ENCODE measurements at places on chromosomes 6 and 20.

- DNase-seq = no peak
These were observed 57.8 kb downstream of the KIZ start for GRCh38 chr20:21183722-21184121.

DNA sequence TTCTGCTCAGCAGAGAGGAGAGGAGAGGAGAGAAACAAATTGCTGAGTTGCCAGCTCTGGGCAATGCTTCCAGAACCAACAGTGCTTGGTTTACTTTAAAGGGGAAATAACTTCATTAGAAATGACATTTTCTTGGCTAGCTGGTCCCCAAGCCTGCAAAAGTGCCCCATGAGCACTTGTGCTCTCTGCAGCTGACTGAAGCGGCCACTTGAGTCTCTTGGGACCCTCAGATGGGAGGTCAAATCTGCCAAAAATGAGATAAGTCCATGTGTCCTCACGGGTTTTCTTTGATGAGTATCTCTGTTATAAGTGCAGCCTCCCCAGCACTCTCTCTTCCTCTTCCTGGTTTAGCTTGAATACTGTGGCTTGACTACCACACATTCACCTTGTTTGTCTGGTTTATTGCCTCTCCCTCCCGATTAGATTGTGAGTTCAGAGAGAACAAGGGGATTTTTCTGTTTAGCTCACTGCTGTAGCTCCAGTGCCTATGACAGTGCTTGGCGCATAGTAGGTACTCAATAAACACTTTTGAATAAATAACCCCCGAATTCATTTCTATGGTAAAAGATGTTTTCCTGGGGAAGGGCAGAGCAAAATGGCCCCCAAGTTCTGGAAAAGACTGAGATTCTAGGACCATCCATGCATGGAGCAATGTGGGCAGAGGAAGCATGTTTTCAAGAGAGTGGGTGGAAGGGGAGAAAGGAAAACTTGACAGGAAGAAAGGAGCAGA lies 7.0 kb upstream of the RIN2 start:
- no peak for DNase-seq

- no peak for DNase-seq
These were observed 29.3 kb downstream of the SRC start for GRCh38 chr20:37375227-37375626.

- no peak for DNase-seq
These were observed at the start of gene RBM24 for GRCh38 chr6:17281100-17281496. TSS of gene RBM24 (plus strand) at chr6:17281361. CDS start at chr6:17281582, 221 bp downstream.

DNA sequence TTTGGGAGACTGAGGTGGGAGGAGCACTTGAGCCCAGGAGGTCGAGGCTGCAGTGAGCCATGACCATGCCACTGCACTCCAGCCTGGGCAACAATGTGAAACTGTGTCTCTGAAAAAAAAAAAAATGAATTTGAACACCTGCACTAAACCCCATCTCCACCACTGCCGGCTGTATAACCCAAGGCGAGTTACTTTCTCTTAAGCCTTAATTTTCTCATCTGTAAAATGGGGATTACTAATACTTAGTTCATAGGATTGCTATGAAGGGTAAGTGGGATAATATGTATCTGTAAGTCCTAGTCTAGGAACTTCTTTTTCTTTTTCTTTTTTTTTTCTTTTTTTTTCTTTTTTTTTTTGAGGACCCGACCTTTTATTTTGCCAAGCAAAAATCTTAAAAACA lies 61.5 kb downstream of the SHLD1 start:
- DNase-seq = no peak
